NCI-H1417 (cell line): ENCODE measurements at places on chromosomes 1 and 21.
A peak's percentile ranks its signal among the peaks of the same experiment; 100 is the strongest.

DNA sequence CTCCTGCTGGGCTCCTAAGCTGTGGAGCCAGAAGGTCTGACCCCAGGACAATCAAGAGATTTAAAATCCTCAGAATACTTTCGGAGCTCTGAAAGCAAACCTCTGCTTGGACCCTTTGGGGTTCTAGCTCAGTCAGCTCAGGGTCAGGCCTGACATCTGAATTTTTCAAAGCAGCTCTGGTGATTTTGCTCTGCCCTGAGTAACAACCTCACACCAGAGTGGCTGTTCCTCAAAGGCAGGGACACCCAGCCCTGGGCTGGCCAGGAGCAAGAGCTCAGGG is 11.9 kb downstream of the SLC1A7 start:
- DNase-seq, result no peak

DNA sequence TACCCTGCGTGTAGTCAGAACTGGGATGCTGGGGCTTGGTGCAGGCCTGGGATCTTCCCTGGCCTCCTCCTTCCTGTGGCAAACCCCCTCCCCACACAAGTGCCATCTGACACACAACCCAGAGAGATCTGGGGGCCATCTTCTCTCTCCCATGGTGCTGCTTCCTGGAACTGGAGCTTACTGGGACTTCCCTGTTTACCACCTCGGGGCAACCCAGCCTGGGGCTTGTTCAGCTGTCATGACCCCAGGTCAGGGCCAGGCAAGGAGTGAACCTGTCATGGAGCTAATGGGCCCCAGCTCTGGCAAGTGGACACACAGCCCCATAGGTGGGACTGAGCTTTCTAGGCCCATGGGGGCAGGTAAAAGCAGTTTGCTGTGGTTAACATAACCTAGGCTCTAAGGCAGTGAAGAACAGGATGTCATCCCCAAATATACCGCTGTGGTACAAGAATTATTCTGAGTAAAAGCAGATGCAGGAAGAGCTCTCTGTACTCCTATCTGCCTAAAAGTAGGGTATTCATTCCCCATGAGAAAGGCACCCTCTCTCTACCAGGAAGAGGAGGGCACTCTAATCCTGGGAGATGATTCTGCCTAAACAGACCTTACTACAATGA is 2.4 kb downstream of the TRIM11 start:
- no peak for DNase-seq

DNA sequence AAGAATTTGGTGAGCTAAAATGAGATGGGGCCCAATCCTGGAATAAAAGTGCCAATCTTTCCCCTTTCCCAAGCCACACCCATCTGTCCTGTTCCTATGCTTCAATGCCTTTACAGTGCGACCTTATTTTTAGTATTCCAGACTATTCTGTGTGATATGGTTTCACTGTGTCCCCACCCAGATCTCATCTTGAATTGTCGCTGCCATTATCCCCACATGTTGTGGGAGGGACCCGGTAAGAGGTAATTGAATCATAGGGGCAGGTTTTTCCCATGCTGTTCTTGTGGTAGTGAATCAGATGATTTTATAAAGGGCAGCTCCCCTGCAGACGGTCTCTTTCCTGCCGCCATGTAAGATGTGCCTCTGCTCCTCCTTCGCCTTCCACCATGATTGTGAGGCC is 129.3 kb upstream of the KIF26B start:
- DNase-seq, result no peak

GRCh38 chr21:33289199-33289819 is 23.1 kb downstream of the IL10RB start:
- DNase-seq, result no peak

GRCh38 chr1:145982010-145982723 is 14.2 kb downstream of the TXNIP start:
- no peak for DNase-seq

GRCh38 chr1:2429780-2430591 is 17.6 kb upstream of the PEX10 start:
- no peak for DNase-seq

- peak; percentile 67 for DNase-seq
Observed at GRCh38 chr1:25522031-25522655, 21.3 kb upstream of the LDLRAP1 start.

DNA sequence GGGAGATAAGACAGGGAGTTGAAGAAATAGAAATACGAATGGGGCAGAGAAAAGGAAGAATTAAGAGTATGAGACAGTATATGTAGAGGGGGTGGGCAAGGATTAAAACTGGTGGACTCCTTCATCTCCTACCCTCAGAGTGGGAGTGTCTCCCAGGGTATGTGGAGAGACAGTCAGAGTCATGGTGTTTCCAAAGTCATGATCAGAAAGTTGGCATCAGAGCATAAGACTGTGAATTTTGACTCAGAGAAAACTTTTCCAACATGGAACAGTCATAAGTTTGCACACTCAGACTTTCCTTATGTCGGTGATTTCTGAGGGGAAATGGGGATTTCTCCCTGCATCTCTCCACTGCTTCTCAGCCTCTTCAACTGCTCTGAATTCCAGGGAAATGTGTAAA is 2.4 kb downstream of the CD84 start:
- no peak for DNase-seq

DNA sequence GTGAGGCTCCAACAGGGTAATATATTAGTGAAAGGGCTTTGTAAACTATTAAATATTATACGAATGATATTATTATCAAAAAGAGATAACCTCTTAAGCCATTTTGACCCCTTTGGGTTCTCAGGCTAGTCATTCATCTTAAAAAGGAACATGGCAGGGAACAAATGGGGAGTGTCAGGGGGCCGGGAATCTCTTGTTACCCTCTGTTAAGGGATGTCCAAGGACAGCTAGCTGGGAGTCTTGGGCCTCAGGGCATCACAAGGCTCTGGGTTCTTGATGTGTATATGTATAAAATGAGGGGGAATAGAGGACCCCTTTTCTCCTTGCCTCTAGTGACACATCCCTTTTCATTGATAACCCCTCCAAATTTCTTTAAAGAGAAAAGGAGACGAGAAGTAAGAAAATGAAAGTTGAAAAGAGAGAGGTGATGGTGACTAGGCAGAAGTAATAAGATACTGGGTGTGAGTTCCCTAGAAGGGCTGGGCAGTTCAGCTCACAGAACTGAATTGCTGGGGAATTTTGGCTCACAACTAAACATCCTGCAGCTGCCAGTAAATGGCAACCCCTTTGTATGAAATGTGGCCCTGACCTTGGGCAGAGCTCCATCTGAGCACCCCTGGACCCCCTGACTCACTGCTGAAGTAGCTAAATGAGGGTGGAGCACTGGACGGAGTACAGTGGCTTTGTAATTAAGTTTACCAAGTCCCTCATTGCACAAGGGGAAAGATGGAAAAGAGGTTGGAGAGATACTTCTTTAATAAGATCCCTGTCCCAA is 20.0 kb upstream of the ZNF326 start:
- DNase-seq, result no peak

DNA sequence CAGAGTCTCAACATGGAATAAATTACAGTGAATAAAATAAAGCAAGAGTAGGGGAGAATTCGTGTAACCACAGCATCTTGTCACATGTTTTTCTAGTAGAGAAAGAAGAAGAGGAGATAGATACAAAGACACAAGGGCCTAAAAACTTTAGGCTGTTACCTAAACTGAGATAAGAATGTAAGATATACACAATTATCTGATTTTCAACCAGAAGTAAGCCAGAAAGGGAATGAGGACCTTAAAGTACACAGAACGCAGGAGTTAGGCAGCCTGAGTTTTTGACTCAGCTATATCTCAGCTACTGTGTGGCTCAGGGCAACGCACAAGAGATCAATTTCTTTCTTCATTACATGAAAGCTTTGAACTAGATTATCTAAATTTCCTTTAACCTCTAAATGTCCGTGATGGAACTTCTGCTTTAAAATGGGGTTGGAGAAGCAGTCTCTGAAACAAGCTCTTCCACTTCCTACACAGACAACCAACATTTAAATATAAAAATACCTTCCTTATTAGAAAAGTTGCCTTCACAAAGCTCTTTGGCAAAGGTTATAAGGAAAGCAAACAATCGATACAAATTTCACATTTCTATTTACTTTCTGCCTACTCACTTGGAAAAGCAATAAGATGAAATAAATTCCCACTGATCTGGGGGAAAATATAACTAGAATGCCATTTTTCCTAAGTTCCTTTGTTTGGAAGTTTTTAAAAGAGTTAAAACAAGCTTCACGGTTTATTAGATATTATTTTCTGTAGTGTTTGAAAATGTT is 5.2 kb upstream of the RGS13 start:
- no peak for DNase-seq

DNA sequence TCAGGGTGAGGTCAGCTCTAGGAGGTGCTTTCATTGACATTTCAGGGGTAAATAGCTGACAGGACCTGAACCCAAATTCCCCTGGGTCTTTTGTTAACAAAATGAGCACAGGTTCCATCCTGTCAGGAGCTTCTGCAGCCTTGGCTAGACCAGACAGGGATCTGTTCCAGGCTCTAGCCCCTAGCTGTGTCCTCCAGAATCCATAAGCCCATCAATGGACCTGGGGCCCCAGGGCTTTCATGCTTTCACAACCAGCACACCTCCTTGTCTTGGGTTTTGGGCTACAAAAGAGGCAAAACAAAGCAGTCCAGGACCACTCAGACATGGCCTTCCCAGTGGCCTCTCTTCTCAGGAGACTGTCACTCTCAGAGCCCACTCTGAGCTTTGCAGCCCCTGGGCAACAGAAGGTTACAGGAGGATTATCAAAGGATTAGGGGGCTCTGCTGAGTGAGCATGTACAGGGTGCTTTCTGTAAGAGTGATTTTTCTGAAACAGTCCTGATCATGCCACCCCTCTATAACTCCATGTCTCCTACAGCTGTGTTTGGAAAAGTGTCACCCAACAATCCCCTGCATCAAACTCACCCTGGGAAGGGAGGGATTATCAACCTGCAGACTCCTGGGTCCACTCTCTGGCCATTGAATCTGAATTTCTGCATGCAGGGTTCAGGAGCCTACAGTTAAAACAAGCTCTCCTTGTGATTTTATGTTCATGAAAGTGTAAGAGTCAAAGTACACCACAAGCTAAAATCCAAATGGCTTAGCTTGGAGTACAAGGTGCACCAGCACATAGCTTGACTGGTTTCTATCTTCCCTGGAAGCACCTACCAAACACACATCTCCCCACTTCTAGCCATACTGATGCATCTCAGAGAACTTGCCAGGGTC is 67.7 kb upstream of the GCLM start:
- DNase-seq, result no peak
